ENCODE measurements at places on chromosomes 5 and 9.

- DNase-seq = no peak
These were observed 169.1 kb downstream of the YTHDC2 start for GRCh38 chr5:113682497-113683136.

DNA sequence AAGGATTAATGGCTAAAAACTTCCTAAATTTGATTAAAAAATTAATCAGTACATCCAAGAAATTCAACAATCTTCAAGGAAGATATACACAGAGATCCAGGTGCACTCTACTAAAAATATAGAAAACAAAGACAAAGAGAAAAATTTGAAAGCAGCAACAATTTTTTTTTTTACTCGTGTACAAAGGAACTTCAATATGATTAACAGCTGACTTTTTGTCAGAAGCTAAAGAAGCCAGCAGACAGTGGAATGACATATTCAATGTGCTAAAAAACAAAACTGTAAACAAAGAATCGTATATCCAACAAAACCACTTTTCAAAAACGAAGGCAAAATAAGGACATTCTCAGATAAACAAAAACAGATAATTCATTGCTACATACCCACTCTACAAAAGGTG is 234.6 kb downstream of the FSTL4 start:
- DNase-seq = no peak

DNA sequence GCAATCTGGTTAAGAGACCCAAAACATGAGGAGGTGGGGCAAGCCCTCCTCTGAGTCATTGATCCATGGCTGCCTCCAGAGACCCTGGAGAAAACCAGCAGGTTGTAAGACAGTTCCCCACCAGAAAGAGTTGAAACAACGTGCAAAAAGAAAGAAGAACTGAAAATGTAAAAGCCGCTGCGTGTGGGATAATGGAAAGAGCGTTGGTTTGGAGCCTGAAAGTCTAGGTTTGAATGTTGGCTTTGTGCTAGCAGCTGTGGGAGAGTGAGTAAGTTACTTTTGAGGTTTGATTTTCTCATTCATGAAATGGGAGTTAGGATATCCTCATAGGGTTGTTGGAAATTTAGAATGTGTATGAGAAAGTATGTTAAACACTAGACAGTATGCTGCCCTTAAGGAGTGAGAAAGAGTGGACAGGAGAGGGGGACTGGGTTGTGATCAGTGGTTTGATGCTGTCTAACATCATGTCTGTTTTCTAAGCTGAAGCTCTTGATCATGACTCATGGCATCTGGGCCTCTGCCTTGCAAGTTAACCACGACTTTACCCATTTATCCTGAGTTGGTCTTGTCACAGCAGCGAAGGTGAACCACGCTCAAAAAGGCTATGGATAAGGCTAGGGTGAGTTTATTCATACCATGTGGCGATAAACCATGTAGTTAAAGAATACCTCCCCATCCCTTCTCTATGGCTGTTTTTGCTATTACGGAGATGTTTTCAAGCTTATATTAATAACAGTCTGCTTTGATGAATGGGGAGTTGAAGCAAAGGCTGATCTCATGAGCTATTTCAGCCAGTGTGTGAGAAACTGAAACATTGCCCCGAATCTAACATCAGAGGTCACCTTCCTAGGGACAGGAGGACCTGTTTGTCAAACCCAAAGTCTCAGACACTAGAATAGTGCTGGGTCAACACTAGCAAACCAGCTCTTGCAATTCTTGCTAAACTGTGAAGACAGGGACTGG is 41.3 kb downstream of the ZNF366 start:
- no peak for DNase-seq

DNA sequence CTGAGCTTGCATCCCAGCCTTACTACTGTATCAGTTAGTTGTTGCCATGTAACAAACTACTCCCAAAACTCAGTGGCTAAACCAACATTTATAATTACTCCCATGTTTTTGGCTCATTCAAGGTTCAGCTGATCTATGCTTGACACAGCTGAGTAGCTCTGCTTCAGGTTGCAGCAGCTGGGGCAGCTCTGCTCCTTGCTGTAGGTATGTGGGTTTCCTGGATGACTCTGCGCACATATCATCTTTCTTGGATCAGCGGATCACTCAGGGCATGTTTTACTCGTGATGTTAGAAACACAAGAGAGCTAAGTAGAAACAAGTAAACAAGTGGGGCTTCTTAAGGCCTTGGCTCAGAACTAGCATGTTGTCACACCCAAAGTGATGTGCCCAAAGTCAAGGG is 15.1 kb downstream of the TEK start:
- DNase-seq = no peak

DNA sequence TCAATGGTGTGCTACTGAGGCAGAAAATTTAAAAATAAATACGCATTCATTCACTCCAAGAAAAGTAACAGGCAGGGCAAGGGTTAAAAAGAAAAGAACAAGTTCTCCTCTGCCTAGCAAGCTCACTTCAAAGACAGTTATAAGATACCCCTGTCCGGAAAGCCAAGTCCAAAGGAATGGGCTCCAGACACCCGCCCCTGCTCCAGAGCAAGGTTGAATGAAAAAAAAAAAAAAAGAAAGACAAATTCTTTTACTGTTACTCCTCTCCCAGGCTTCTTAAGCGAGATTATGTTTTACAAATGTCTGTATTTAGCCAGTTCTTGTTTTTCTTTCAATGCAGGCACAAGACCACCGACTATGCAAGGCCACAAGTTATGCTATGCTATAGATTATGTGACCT is 9.1 kb upstream of the ANXA2R start:
- no peak for DNase-seq

DNA sequence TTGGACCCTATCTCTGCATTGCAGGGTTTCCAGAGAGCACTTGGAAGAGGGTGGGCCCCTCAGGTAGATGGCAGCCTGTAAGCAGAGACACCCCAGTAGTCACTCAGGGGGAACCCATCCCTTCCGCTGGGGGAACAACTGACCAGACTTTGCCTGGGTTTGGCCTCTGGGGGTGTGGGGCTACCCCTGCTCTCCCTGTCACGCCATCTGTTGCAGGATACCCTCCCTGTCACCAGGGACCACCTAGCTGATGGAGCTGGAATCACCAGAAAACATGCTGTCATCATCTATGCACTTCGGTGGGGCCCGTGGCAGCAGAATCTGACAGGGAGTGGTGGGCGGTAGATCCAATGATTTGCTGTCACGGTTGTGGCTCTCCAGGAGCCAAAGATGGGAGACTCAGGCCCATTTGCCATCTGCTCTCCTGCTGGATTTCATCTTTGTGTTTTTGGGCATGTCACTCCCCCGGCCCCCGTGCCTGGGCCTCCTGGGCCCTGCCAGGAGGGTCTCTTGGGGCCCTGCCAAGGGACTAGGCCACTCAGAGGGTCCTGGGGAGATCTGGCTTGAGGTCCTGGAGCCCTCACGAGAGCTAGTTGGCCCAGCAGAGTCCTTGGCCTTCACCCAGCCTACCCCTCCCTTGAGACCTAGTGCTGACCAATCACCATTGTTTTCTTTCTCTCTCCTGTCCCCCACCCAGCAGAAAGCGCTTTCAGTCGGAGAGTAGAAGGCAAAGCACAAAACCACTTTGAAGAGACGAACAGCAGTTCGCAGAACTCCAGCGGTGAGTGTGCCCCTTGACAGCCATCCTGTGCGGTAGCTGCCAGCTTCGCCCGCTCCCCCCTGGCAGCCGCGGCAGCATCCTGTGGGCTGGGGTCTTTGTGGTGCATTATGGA is 45.9 kb downstream of the AMBP start:
- no peak for DNase-seq

DNA sequence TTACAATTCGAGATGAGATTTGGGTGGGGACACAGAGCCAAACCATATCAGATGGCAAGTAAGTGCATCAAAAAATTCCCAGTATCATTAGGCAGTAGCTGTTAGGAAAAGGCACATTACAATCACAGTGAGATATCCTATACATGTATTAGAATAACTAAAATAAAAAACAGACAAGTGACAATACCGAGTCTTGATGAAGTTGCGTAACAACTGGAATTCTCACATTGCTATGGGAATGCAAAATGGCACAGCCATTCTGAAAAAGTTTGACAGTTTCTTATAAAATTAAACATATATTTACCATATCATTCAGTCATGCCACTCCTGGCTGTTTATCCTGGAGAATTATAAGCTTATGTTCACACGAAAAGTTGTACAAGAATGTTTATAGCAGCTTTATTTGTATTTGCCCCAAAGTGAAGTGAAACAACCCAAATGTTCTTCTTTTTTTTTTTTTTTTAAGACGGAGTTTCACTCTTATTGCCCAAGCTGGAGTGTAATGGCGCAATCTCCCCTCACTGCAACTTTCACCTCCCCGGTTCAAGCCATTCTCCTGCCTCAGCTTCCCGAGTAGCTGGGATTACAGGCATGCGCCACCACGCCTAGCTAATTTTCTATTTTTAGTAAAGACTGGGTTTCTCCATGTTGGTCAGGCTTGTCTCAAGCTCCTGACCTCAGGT is 93.1 kb upstream of the TLE1 start:
- no peak for DNase-seq

DNA sequence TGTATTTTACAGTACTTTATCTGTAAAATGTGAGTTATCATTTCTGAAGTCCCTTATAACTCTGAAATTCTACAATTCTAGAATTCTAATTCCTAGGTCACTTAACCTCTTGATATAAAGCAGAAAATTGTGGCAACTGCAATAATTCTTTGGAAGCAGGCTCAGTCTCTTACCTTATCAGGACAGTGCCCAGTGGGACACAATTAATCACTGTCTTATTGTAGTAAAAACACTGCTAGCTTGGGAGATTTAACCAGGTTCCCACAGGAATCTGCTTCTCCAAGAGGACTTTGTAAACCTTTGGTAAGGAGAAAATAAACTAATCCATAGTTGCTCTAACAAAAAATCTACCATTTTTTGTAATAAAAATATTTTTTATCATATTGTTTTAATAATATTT is 18.3 kb upstream of the SPATA9 start:
- DNase-seq = no peak

DNA sequence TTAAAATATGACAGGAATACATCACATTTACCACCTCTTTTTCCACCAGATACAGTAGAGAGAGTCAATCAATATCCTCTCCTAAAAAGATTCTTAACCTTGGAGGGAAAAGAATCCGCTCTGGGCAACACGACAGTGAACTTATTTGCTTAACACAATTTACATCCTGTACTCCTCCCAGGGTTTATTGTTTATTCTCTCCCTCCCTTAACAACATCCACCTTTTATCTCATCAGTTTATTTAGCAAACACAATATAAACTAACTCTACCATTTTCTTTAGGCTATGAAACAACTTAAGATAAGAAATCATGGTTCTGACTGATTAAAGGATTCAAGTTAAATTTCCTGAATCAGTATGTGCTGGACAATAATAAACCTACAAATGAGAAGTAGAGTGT is 50.9 kb downstream of the CERT1 start:
- no peak for DNase-seq

DNA sequence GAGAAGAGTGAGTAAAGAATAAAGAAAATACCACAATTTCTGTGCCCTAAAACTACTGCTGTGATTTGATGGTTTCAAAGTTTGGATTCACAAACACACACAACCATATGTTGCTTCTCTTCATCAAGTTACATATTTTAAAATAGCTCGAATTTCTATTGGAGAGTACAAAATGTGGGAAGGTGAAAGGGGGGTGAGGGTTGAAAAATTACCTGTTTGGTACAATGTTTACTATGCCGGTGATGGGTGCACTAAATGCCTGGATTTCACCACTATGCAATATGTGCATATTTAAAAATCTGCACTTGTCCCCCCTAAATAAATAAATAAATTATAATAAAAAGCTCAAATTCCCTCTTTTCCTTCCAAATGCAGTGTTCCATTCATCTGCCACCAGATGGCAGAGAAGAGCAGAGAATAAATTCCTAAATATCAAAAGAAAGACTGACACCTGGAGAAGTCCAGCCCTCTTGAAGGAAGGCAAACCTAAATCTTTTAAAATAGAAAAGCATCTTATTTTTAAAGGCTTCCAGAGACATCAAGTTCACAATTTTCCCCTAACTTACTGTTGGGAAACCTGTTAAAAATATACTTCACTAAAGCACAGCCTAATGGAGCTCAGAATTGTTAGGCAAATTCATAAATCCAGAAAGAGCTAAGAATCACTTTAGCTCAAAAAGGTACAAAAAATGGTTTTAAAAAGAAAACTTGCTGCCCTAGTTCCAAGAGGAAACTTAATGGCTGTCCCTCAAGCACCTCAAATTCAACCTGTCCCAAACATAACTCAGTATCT is 24.8 kb upstream of the HNRNPA0 start:
- DNase-seq = no peak

DNA sequence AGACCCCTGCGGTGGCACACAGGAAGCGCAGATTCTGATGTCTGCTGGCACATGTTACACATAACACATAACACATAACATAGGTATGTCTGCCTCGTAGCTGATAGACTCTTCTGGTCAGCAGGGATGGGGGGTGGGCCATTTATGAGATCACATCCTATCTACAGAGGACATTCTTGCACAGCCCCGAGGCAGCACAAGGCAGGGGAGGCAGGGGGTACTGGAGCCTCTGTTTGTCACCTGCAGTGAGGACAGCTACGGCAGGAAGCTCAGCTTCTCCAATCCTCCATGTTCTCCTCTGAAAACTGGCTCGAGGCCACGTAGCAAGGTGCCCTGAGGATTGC is 16.7 kb upstream of the MED10 start:
- no peak for DNase-seq

- DNase-seq = no peak
These were observed 14.0 kb upstream of the ACSL6 start for GRCh38 chr5:132025403-132025971.

- DNase-seq = no peak
These were observed 946.3 kb upstream of the COX7C start for GRCh38 chr5:85671223-85671970.

DNA sequence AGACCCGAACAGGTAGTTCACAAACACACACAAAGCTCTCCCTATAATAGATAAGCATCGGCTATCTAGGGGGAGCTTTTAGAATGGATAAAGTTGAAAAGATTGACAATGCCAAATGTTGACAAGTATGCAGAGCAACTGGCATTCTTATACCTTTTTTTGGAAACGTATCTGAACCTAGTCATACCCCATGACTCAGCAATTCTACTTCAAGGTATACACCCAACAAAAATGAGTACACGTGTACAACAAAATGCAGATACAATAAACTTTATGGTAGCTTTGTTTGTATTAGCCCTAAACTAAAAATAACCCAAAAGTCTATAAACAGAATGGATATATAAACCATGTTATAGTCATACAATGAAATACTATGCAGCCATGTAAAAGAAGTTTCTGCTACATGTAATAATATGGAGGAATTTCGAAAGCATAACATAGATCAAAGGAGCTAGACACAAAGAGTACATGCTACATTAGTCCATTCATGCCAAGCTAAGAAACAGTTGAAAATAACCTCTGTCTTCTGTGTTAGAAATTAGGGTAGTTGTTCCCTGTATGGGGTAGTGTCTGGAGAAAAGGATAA is 718.5 kb upstream of the ZNF608 start:
- DNase-seq = no peak

- DNase-seq = no peak
These were observed 843.3 kb upstream of the CDH10 start for GRCh38 chr5:25488119-25488518.

DNA sequence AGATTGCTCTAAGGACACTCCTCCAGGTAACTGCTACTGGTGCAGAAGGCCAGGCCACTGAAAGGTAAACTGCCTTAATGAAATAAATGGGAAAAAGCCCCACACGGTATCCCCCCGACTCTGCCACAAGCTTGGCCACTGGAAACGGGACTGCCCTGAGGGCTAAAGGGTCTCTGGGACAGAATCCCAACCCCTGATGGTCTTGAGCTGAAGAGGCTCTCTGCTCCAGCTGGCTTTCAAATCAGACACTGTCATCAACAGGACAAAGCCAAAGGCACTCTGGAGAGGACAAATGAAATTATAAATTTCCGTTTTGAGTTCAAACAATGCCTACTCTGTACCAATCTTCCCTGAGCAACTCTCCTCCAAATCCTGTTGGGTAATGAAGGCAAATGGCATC is 33.6 kb upstream of the HMGCR start:
- no peak for DNase-seq

Measured in renal cortex interstitium (tissue), 15 donors.